Choroid plexus epithelial cell (primary cell): ENCODE measurements at places on chromosomes 7 and 10.

DNA sequence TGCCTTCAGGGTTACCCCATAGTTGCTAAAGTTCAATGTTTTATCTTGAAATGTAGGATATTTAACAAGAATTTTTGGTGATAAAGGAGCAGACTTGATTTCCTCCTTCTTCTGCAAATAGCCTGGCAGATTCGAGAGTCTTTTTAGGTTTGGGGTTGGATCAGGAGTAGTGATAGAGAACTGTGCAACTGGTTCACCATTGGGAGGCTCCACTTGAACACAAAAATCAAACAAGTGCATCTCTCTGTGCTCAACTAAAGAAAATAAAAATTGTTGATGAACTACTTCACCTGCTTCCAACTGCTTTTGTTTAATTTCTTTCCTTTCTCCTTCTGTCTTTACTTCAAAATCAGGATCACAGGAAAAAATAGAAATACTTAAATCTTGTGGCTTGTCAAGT, 58.5 kb downstream of the MACC1 start:
- peak; percentile 65 for DNase-seq

DNA sequence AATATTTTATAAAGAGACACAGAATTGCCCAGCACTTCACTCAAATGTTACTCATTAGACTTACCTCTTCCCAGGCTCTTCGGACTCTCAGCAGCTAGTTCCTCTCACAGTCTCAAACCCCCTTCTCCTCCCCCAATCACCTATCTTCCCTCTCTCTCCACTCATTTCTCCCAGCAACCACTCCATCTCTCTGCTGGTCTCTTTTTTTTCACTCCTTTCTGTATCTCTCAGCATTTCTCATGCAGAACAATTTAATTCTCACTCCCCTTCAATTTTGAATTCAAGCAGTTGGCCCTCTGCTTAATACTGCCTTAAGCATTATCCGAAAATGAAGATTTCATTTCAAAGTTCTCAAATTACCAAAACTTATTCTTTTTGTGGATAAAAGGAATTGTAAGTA, 34.4 kb upstream of the CAV2 start:
- no peak for DNase-seq

- no peak for DNase-seq
Measured at GRCh38 chr10:67663449-67664087, 32.4 kb downstream of the CTNNA3 start.

DNA sequence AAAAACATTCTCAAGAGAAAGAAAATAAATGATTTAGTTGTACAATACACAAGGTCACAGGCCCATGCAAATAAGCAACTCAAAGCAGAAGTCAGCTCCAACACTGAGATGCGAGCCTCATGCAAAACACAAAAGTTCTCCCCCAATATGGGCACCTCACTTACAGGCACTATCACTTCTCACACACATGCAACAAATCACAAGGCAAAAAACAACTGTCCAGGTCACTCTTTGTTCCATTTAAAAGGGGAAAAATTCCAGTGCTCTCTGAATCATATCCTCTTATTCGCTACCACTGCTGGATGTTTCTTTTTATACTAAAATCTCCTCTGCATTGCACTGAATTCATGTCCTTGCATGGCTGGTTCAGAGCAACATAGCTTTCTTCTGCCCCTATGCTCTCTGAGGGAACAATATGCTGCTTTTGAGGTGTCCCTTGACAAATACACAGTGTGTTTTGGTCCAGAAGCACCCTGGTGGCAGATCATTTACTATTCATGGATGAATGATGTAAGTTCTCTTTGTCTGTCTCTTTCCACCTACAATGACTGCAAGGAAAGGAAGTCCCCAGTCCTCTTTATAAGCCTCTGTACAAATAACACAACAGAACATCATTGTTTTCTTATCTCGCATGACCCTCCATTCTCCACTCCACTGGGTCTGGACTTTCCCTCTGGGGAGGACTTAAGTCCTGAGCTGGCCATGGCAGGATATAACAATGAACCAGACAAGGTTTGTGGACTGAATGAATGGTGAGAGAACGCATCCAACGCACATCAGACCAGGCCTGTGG, 85.4 kb upstream of the GSDME start:
- DNase-seq, result peak; percentile 30

- DNase-seq, result no peak
Measured at GRCh38 chr10:99534939-99535763, 2.4 kb downstream of the NKX2-3 start.

GRCh38 chr7:6320791-6321190, 48.4 kb upstream of the CYTH3 start:
- no peak for DNase-seq

GRCh38 chr10:119248681-119249080, 41.3 kb downstream of the GRK5 start:
- no peak for DNase-seq

DNA sequence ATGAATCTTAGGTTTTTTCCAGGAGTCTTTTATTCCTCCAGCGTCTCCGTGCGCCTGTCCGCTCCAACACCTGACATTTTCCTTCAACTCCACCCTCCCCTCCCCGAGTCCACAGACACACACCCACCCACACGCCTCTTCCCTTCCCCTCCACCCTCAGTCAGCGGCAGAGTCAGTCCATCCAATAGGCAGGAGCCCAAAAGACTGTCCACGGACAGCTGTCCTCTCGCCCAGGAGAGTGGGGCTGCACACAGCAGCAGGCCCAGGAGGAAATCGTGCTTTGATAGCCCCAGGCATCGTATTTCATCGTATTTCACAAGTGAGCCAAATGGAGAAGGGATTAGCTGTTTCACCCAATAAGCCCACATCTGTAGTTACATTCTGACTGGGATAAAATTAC, 285.1 kb downstream of the ZEB1 start:
- DNase-seq, result peak; percentile 34

GRCh38 chr7:29243910-29244655, 49.5 kb downstream of the CHN2 start:
- DNase-seq, result no peak

- DNase-seq, result no peak
Measured at GRCh38 chr7:99409806-99410205, 1.0 kb downstream of the BUD31 start.

- DNase-seq, result no peak
Measured at GRCh38 chr10:128096486-128097199, 29.6 kb downstream of the MKI67 start.

DNA sequence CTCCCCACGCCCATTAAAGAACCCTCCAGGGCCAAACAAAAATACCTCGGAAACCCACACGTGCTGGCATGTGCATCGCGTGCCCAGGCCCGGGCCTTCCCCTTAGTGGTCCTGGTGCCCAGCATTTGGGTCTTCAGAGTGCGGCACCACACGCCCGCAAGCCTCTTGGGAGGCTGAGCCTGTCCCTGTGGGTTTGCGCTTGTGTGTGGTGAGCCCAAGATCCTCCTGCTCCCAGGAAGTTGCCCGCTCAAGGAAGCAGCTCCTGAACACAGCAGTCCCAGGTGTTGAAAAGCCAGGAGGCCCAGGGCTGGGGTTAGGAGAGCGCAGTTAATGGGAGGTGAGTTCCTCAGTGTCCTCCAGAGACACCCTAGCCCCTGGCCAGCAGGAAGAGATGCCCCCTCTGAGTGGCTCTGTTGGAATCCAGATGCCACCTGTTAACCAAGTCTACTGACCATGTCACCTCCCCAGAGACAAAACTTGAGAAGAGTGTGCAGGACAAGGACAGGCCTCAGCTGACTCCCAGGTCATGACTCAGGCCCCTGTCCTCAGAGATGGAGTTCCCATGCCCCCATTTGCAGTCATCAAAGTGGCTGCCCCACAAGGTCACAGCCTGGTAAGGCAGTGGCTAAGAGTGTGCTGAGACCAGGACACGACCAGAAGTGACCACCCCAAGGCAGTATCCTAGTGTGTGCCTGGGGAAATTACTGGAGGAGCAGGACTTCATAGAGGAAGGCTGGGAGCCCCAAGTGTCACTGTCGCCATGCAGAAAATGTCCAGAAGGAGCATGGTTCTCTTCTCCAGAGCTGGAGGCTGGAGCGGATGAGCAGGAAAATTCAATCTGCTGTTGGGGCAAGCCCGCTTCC, 5.2 kb downstream of the FZD9 start:
- DNase-seq, result no peak

GRCh38 chr10:99115703-99116102, 119.9 kb downstream of the HPSE2 start:
- no peak for DNase-seq

DNA sequence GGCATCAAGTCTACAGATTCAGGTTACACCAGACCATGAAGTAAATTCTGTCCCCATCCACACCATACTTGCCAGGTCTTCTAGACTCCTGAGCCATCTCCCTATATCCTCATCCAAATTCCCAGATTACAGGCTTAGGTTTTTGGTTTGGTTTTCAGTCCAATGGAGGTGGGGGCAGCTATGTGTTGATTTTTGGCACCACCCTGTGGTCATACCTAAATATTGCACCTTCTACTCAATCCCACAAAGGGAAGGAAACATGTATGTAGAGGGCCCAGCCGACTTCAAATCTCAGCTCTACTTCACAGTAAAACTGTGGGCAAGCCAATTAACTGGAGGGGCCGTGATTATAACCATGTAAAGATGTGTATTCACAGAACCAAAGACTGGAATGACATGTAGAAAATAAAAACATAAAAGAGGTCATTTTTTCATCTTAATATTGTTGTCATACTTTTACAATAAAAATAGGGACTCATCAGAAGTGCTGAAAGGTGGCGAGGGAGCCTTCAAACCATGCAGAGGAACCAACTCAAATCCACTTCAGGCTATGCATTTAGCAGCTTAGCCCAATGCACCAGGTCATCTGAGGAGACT, 19.8 kb downstream of the ERCC6 start:
- DNase-seq, result peak; percentile 77

- no peak for DNase-seq
Measured at GRCh38 chr10:11553773-11554381, 57.6 kb downstream of the USP6NL start.
